DMS 273 treated with DMSO at 0.1 percent for 48 hours (cell line): ENCODE measurements at places on chromosomes 7 and 10.

DNA sequence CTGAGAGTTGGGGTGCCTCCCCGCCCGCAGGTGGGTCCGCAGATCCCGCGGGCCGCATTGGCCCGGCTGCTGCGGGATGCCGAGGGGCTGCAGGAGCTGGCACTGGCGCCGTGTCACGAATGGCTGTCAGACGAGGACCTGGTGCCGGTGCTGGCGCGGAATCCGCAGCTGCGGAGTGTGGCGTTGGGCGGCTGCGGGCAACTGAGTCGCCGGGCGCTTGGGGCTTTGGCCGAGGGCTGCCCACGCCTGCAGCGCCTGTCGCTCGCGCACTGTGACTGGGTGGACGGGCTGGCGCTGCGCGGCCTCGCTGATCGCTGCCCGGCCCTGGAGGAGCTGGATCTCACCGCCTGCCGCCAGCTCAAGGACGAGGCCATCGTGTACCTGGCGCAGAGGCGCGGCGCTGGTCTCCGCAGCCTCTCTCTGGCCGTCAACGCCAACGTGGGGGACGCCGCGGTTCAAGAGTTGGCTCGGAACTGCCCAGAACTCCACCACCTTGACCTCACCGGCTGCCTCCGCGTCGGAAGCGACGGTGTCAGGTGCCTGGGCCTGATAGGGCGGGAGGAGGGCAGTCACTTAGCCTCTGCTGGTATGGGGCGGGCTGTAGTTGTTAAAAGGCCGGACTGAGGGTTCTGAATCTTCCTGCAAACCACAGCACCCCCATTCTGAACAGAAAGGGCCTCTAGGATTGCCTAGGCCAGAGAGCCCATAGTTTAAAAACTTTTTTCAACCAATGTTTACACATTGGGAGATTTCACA lies 1.3 kb downstream of the FBXL15 start:
- no peak for DNase-seq

- DNase-seq, result peak; percentile 50
These were observed 46.9 kb downstream of the AHCYL2 start for GRCh38 chr7:129271500-129272355.

- no peak for DNase-seq
These were observed at the start of gene ADAP1 for GRCh38 chr7:954330-955238. TSS of gene ADAP1 (minus strand) at chr7:954680. CDS start at chr7:954477, 203 bp downstream.

DNA sequence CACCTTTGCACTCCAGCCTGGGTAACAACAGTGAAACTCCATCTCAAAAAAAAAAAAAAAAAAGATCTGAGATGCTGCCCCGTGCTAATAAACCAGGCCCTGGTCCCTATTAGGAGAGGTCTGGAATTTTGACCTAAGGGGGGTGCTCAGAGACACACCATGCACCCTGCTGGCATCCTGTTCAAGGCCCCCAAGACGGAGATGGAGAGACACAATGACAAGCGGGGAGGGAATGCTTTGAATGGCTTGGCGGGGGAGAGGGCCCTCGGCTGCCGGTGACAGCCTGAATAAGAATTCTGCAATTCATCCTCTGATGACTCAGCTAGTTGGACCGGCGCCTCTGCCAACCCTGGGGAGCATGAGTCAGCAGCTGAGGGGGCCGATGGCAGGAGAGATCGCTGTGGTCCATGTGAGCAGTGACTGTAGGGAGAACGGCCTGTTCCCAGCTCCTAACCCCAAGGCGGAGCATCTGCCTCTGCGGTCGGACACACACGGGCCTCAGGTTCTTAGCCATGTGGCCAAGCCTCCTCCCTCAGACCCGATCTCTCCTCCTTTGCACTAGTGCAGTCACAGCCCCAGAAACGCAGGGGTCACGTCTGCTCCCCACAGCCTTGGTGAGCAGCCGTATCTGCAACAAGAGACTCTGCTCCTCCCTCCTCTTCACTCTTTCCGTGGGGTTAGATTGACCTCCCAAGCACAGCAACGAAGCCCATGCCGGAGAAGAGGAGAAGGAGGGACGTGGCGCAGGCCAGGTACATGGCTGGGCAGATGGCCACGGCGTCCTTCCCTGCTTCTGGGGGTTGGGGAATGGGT lies 14.9 kb downstream of the TRIM56 start:
- DNase-seq, result peak; percentile 86

- DNase-seq, result no peak
These were observed 148.8 kb downstream of the PPP1R9A start for GRCh38 chr7:95056107-95056739.

- DNase-seq, result no peak
These were observed 107.1 kb upstream of the GSDME start for GRCh38 chr7:24864214-24864817.

- DNase-seq, result no peak
These were observed 6.4 kb downstream of the VAX1 start for GRCh38 chr10:117131376-117132327.

DNA sequence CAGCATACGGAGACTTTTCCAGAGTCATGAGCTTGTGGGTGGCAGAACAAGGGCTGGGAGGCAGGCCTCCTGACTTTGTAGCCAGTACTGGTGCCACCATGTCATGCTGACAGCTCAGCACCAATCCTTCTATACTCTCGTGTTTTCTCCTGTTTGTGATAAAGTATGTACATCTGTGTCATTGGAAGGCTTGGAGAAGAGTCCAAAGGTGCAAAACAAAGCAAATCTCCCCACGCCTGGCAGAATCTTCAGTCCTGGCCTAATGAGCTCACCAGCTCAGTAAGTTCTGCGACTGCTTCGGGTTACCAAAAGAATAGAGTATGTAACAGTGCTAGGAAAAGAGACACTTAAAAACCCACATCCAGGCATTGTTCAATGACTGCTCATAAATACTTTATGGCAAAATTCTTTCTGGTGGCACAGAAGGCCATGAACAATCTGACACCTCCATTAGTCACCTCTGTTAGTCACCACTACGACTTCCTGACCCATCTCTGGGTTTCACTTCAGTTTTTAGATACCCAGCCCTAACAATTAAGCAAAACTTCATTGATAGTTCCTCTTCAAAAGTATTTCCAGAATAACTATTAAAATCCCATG lies 24.5 kb downstream of the STEAP1 start:
- DNase-seq, result no peak

DNA sequence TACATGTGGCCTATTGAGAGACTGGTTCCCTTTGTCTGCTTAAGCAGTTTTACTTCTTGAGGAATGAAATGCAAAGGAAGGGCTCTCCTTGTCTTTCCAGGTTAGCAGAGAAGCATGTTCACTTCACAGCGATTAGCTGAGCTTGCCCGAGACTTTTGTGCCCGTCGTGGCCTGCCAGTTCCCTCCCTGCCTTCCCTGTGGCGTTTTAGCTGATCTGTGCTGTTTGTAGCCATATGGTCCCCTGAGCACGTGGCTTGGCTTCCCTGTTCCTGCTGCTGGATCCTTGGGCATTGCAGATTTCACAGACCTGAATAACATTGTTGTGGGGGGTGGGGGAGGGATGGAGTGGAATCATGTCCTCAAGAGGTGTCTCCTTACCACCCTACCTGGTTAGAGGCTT lies 61.8 kb downstream of the SND1 start:
- DNase-seq, result peak; percentile 90

- DNase-seq, result no peak
These were observed 46.7 kb upstream of the FOXI2 start for GRCh38 chr10:127690176-127690835.

- DNase-seq, result no peak
These were observed 10.8 kb downstream of the LOXL4 start for GRCh38 chr10:98257198-98257597.

DNA sequence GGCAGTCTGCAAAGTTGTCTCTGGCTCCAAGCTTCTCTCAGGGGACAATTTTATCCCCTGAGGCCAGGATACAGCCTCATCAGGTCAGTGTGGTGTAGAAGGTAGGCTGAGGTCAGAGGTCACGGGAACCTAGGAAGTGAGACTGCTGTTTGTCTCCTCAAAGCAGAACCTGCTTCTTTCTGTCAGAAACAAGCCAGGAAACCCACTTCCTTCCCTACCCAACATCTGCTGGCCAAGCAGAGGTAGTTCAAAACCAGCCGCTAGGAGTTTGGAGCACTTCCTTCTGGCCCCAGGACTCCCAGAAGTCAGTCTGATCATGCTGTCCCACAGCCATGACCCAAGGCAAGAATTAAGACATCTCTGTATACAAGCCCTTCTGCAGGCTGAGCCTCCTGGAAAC lies 12.2 kb downstream of the CLRN3 start:
- no peak for DNase-seq

DNA sequence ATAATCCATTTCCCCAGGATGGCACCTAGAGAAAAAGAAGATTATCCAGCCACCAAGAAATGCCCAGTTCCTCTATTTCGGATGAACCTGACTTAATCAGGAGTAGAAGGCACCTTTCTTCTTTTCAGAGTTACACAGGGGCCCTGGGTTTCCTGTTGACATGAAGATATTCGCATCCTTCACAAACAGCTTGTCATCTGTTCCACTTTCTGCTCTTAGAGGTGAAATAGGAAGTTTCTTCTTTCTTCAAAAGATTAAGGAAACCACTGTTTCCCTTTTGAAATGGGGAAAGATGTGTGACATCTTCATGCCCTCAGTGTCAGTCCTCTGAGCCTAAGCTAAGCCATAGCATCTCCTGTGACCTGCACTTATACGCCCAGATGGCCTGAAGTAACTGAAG lies 39.1 kb upstream of the RAB18 start:
- DNase-seq, result no peak

DNA sequence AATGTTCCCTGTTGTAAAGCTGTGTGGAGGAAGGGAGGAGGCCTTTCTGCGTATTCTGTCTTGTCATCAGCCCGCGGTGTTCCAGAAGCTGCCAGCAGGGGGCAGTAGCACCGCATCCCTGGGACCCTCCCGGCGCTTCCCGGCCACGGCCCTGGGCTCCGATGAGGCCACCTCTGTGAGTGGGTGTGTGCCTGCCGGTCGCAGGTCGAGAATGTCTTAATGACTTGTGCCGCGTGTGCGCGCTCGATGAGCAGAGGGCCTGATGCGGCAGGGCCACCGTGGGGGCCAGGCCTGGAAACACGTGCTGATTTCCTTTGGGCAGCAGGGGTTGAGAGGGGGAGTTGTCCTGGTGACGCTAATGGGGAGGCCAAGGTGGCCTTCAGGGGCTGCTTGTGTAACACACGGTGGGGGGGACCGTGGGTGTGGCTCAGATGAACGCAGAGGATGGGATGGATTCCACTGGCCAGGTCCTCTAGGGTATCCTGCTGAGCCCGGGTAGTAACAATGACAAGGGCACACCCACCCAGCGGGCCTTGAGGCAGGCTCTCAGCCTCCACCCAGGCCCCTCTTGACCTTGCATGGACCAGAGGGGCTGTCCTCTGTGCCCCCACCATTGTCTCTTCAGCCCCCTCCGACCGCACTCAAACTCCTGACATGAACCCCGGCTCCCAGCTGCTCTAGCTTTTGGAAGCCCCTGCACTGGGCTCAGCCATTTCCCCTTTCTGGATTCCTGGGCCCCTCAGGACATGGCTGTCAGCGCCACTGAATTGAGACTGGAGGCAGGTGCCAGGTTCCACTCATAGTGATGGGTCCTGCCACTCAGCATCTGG lies 135.9 kb upstream of the PODXL start:
- peak; percentile 48 for DNase-seq

DNA sequence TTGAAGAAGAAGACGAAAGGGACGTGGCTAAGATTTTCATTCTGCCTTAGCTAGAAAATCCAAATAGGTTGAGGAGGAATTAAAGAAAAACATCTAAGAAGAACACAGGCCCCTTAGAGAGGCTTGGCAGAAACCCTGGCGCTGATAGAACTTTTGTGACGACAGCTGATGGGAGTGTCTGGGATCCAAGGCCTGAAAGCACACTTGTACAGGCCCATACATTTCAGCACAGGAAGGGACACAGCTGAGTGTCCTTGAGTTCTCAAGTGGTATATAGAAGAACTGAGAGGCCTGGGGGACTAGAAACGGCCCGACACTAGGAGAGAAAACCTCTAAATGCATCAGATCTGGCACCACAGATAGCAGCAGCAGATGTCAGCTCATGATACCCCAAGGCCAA lies 39.5 kb downstream of the PRPS1L1 start:
- no peak for DNase-seq

GRCh38 chr7:8465338-8465737 lies 31.9 kb downstream of the NXPH1 start:
- DNase-seq, result no peak

- DNase-seq, result no peak
These were observed 5.0 kb upstream of the CELF2 start for GRCh38 chr10:11012421-11013295.

DNA sequence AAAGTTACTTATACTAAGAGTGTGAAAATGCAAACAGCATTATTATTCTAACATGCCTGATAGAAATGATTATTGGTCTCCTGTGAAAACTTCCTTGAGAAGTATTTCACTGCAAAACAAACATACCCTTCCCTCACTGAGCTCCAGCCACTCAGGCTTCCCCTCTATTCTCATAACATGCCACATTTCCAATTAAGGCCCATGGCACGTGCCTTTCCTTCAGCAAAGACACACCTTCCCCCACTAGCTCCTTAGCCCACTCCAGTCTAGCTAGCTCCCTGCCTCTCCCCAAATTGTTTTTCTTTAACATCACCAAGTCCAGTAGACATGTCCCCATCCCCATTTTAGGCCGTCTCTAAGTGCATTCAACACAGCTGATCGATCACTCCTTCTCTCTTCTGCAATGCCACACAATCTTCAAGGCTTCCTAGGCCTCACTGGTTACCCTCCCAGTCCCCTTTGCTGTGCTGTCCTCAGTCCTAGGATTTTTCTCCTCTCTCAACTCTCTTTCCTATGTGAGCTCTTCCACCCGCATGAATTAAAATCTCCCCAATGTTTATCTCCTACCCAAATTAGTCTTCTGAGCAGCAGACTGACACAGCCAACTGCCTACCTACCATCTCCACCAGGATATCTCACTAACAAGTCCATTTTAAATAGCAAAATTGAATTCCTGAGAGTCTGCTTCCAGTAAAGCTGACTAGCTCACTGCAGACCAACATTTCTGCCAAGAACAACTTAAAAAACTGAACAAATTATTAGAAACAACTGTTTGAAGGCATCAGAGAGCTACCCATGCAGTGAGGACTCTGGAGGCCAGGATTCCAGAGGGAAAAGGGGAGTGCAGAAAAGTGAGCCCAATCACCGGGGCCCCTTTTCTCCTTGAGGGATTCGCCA lies 11.9 kb downstream of the CYTH3 start:
- DNase-seq, result no peak

DNA sequence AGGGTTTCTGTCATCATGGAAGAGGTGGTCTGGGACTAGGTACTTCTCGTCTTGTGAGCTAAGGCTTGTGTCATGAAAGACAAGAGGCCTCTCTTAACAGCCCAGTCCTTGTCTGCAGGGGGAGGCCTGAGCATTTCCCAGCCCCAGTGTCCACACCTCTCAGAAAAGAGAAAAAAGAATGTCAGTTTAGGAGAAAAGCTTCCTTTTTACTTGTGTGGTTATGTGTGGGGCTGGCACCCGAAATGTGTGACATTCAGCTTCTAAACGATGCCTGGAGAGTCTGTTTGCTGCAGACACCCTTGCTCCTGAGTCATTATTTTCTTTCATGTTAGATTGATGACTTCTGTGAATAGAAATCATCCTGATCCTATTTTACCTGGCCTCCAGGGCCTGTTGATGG lies 67.4 kb downstream of the LANCL2 start:
- no peak for DNase-seq
